ENCODE measurements at places on chromosomes 7 and 10.

- DNase-seq = peak; percentile 36
Measured at GRCh38 chr10:19815731-19816410, 361 bp upstream of the PLXDC2 start.

DNA sequence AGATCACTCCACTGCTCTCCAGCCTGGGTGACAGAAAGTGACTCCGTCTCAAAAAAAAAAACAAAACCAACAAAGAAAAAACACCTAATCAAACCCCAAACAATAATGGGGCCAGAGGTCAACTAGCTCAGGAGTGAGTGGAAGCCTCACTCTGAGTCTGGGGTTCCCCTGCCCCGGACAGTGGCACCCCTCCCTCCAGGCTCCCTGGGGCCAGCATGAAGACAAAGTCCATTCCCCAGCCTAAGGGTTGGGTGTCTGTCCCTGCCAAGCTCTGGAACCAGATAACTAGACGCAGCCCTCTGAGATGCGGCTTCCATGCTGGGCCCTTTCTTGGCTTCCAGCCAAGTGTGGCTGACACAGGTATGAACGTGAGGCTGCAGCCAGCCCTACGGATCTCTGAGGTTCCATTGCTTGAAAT lies 1.7 kb upstream of the FUOM start:
- DNase-seq = no peak

DNA sequence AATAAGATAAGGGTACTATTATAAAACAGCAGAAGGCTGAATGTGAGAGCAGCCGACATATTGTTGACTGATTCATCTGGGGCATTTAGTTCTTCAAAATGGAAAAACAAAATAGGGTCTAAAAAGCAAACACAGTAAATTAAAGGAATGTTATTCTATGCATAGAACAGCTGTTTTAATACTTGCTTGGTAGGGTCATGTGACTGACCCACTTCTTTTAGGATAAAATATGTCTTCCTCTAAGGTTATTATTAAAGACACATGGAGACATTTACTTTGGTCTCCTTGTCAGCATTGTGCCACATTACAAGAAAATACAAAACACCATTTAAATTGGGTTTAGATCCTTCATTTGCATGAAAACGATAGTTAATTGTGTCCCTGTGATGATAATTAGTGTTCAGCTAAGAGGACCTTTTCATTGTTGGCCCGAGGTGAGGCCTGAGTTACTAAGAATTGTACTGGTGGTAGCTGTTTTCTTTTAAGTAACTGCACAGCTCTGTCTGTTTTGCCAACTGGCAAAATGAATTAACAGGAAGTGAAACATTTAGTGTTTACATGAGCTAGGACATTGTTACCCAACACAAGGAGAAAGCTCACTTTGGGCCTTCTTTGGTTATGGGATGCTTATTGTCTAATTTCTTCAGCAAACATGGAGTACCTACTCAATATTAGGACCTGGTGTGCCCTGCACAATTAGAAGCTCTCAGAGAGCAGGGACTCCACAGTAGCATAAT lies 764.4 kb downstream of the LRMDA start:
- DNase-seq = no peak

DNA sequence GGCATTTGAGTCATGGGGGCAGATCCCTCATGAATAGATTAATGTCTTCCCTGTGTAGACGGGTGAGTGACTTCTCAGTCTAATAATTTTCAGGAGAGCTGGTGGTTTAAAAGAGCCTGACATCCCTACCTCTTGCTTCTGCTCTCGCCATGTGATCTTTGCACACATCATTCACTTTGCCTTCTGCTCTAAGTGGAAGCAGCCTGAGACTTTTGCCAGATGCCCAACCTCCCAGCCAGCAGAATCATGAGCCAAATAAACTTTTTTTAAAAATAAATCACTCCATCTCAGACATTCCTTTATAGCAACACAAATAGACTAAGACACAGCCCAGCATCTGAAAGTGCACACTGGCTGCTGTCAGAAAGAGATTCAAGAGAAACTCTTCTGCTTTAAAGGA lies 155.2 kb downstream of the ZNF365 start:
- no peak for DNase-seq

GRCh38 chr10:113433711-113434110 lies 119.1 kb upstream of the HABP2 start:
- no peak for DNase-seq

DNA sequence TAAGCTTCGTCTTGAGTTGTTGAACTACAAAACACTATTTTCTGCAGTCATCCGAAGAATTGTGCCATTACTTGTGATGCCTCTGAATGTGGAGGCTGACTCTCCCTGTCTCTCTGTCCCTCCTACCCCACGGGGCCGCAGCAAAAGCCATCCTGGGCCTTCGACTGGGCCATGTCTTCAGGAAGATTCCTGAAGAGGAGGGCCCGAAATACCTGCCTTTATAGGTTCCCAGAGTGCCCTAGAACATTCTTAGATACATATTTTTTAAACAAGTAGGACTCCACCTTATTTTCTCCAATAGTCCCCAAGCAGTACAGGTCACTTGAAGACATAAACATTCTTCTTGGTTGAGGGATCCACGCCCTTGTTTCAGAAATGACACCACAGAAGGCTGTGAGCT lies 8.1 kb downstream of the IGFBP3 start:
- DNase-seq = no peak

DNA sequence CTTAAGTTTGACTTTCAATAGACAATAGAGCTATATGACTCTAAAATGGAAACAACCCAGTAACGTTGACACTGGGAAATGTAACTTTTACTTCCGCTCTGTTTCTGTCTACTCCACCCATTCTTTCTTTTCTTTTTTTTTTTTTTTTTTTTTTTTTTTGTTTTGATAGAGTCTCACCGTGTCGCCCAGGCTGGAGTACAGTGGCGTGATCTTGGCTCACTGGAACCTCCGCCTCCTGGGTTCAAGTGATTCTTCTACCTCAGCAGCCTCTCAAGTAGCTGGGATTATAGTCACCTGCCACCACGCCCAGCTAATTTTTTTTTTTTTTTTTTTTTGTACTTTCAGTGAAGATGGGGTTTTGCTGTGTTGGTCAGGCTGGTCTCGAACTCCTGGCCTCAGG lies 13.9 kb downstream of the PRSS2 start:
- DNase-seq = no peak

DNA sequence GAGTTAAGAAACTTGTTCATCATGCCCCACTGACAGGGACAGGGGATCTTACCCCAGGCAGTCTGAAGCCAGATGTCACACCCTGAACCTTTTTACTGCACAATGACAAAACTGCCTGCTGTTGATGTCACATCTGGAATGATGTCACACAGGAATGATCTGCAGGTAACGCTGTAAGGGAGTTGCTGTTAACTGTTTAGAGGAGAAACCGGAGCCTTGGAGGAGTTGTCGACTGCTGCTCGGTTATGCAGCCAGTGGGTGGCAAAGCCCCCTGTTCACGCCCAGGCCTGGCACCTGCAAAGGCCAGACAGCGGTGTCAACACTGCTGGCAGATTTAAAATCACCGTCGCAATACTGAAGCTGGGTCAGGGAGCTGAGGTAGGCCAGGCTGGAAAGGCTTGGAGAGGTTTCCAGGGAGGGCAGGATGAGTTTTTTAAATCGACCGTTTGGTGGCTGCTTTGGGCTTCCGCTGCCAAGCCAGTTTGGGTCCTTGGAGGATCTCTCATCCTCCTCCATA lies 10.0 kb upstream of the SLIT1 start:
- no peak for DNase-seq

GRCh38 chr10:132689721-132690360 lies 96.1 kb downstream of the NKX6-2 start:
- DNase-seq = no peak

- DNase-seq = no peak
Measured at GRCh38 chr10:118148247-118148646, 101.5 kb upstream of the RAB11FIP2 start.

GRCh38 chr7:47383072-47383471 lies 198.8 kb downstream of the TNS3 start:
- no peak for DNase-seq

DNA sequence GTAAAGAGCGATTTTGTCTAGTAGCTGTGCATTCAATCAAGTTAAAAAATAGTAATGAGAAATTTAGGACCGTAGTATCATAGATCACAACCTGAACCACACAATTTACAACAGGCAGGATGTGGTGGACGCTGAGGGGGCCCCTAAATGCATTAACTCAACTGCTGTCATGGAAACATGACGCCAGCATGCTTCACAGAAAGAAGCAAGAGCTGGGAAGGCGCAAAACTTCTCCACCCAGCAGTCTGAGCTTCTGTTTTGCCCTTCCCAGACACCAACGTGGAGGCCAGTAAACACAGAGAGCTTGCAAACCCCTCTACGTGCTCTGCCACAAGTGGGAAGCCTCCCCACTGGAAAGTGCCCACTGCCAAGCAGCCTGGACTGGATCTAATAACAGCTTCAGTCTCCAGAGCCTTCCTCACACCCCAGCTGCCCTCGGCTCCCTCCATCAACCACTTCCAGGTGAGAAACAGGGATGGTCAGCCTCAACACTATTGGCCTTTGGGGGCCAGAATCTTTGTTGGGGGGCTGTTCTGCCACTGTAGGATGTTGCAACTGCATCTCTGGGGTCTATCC lies 151.8 kb downstream of the SFMBT2 start:
- DNase-seq = no peak

- peak; percentile 81 for DNase-seq
Measured at GRCh38 chr7:130838738-130839137, 104.7 kb upstream of the KLF14 start.

- no peak for DNase-seq
Measured at GRCh38 chr7:39624442-39624807, 1.1 kb downstream of the RALA start.

DNA sequence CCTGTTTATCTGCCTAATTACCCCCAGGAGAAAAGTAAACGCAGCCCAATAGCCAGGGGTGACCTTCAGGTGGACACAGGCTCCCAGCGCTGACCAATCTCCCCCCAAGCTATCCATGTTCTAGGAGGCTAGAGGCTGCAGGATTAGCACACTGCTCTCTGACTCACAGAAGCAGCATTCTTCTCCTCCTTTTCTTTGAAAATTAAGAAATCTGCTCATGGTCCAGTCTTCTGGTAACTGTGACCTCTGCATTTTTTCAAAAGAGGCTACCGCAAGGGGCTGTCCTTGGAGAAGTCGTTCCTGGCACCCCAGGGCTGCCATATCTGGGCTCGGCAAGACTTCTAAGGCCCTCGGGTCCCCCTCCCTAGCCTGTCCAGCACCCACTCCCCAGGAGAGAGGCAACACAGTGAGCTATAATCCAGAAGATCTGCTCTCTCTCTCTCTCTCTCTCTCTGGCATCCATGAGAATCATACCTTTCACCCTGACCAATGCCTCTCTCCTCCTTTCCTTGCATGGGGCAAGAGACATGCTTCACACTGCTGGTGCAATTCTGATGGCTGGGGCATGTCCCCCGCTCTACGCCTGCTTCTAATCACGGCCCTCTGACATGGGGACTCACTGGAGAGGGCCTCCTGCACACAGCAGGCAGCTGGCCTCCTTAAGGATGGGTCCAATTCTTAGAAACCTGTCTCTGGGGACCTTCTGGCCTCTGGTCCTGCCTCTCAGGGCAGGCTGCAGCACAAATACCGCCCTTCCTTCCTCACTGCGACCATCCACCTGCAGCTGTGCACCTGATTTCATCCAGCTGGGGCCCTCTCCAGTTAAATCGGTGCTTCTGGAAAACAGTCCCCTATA lies 27.3 kb downstream of the ANXA11 start:
- DNase-seq = peak; percentile 43

- DNase-seq = peak; percentile 67
Measured at GRCh38 chr10:4813023-4813422, 13.0 kb upstream of the AKR1E2 start.

DNA sequence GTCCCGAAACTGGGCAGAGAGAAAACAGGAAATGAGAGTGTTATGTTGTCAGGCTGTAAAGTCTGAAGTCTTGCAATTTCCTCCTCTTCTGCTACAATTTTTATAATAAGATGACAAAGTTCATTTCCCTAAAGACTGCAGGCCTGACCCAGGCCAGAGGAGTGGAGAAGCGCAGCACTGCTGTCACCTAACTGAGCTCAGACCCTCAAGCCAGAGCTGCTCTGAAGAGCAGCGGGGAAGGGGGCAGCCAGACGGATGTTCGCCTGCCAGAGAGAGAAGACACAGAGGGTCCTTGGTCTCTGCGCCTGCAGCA lies 12.6 kb upstream of the AOAH start:
- no peak for DNase-seq

DNA sequence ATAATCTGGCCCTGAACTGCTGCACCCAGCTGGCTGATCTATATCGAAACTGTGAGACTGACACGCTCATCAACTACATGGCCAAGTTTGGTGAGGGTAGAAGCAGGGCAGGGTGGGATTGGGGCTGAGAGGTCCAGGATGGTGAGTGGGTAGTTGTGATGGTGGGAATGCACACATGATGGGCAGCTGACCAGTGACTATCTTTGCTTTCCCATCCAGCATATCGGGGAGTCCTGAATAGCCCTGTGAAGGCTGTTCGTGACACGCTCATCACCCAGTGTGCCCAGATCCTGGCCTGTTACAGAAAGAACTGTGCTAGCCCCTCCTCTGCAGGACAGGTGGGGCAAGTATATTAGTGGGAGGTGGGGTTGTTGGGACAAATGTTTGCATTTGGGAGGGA lies 12.5 kb upstream of the CHCHD1 start:
- no peak for DNase-seq

DNA sequence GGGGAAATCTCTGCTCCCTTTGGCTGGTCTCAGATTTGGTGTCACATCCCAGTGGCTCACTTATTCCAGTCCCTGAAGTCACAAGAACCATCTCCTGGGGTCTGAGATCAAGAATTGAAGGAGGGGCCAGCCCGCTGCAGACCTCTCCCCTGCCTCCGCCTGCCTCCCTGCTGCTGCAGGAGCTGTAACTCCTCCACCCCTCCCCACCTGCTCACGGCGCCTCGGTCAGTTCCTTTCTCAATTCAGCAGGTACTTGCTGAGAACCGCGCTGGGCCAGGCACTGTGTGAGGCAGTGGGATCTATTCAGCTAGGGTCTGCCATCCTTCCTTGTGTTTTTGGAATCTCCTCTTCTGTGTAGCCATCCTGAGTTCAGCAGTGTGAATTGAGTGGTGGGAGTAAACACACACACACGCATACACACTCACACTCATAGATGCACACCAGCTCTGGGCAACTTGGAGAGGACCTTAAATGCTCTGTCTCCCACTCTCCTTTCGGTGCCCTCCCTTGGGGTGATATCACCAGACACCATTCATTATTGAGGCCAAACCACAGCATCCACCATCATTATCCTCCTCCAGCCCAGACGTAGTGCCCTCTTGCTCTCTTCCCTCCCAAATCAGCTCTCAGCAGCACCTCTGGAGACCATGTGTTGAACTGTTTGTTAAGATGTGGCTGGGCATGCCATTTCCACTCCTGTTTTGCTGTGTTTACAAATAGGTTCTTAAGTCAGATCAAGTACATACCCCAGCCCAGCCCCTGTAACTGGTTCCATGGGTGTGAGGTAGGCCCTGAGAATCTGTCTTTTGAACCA lies 22.0 kb upstream of the ANKRD2 start:
- DNase-seq = no peak

- DNase-seq = no peak
Measured at GRCh38 chr7:40490603-40490924, 355.8 kb downstream of the SUGCT start.

DNA sequence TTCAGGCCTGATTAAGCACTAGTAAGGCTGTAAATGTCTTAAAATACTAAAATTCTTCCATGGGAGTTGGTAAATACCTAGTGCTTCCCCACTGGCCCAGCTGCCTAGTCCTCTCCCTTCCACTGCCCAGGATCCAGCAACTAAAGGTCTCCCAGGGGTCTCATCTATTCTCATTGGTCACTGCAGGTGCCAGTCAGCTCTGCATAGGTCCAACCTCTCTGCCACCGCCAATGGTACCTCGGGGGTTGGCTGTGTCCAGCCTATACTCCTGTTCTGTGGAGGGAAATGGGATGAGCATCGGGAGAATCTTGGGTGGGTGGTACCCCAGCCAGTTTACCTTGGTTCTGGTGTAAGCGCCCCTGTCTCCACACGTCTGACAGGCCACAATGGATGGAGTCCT lies 6.1 kb upstream of the CREB5 start:
- no peak for DNase-seq

All from AG08396 (cell line).